ENCODE measurements at places on chromosomes 12 and 14.

DNA sequence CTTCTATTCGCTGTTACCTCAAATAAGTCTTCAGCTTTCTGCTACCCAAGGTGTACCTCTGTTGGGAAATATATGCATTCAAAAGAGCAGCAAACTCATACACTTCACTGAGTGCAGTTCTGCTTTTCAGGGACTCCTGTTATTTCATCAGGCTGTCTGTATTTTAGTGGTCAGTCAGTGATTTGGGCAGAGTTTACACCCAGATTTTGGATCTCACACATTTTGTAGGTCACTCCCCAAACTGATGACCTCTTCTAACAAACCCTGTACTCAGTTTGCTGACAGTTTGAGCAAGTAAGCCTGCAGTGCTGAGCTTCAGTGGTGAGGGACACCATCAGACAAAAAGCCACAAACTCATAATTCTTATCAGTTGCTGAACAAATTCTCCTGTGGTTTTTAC lies 8.2 kb upstream of the WASHC4 start:
- DNase-seq, result no peak

- no peak for DNase-seq
These were observed 5.5 kb downstream of the MYO1A start for GRCh38 chr12:57044468-57044867.

DNA sequence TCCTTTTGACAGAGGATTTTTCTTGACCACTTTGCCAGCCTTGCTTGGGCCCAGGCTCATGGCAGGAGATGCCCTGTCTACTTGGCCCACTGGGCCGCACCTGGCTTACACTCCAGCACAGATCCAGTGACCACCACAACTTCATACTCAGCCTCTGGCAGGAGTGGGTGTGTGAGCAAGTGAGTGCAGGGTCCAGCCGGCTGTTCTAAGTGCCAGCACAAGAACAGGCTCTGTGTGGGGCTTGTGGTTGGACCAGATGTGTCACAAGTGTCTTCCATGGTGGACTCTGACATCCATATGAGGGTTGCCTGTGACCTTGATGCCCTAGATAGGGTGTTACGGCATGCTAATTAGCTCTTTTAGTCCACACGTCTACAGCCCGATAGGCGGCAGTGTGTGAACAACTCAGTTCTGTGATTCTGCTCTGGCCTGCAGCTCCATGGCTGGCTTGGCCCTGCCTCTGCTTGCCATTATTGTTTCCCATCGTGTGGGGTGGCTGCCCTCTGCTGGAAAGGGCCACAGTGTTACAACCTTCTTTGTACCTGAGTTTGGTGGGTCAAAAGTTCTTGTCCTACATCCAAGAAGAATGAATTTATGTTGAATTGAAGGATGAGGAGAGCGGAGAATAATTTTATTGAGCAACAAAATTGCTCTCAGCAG lies 1089.1 kb downstream of the SLC6A15 start:
- DNase-seq, result peak; percentile 22

GRCh38 chr12:810116-810515 lies 57.7 kb downstream of the WNK1 start:
- DNase-seq, result no peak

GRCh38 chr14:104937161-104937560 lies 12.5 kb downstream of the PLD4 start:
- no peak for DNase-seq

DNA sequence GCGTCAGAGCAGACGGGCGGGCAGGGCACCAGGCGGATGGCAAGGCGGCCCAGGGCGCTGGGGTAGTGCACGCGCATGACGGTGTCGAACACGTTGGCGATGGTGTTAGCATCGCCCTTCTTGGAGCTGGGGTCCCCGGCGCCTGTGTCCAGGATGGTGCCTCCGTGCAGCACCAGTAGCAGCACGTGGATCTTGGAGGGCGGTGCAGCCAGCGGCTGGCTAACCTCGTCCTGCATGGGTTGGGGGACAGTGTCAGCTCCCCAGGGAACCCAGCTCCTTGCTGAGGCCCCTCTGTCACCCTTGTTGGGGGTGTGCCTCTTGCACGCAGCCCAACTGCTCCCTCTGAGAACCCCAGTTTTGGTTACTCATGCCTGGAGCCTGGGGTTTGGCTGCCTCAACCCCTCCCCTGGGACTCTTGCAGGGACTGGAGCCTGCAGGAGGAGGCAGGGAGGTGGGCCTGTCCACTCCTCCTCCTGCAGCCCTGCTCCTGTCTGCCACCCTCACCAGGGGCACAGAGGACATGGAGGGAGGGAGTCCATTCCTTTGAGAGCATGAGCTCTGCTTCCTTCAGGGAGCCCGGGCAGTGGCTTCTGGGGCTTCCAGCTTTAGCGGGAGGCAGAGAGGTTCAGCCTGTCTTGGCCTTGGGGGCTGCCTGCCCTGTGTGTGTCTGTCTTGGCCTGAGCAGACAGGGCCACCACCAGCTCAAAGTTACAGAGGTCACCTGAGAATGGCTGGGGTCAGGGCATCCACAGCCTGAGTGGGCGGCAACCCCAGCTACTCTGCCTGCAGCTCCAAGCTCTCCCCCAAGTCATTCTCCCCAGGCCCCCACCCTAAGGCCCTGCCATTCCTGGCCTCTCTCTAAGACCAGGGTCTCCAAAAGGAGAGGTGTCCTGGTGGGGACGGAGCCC lies 17.1 kb downstream of the ARL6IP4 start:
- DNase-seq, result no peak

GRCh38 chr14:47189911-47190484 lies 485.4 kb downstream of the MDGA2 start:
- no peak for DNase-seq

GRCh38 chr12:12717586-12718380 lies 615 bp downstream of the CDKN1B start:
- DNase-seq, result no peak

DNA sequence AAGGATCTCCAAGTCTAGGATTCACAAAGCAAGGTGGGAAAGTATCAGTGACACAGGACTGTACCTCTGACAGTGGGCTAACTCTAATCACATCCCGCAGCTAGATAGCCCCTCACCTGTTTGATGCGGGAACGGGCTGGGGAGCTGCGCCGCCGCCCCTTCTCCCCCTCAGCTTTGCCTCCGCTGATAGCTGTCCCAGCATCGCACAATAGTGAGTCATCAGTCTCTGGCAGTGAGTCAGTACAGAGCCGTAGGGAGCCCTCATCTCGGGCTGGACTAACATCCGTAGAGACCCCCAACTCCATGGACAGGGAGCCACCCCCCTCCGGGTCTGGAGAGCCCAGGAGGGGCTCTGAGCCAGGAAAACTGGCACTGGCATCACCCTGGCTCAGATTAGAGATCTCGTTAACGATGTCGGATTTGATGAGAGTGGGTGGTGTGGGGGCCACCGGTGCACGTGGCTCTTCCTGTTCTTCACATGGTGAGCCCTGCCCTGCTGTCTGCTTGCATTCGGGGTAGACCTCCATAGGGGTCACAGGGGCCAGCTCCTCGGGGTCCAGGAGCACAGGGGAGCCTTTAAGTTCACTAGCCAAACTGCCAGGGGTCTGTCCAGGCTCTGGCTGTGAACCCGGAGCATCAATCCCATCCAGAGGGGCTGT lies 10.9 kb downstream of the KMT2D start:
- no peak for DNase-seq

- no peak for DNase-seq
These were observed 24.7 kb downstream of the NCKAP1L start for GRCh38 chr12:54522243-54522642.

DNA sequence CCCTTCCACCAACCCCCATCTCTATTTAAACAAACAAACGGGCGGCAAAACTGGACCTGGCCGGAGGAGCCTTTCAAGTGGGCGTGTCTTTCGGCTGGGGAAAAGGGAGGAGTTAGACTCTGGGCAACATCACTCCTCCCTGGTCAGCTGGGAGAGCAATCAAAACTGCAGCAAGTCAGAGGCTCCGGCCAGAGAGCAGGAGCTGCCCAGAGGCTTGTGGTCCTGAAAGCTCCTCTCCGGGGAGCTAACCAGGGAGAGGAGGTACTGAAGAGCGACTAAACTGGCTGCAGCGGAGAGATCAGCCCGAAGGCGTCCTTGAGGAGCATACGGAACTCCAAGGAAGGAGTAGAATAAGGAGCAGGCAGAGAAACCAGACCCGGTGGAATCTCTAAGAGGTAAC lies at the start of gene NEUROD4:
TSS of gene NEUROD4 (plus strand) at position 191 of the 400 bp plus-strand sequence. CDS start 6,466 bp downstream, outside the sequence.
- DNase-seq, result peak; percentile 86

DNA sequence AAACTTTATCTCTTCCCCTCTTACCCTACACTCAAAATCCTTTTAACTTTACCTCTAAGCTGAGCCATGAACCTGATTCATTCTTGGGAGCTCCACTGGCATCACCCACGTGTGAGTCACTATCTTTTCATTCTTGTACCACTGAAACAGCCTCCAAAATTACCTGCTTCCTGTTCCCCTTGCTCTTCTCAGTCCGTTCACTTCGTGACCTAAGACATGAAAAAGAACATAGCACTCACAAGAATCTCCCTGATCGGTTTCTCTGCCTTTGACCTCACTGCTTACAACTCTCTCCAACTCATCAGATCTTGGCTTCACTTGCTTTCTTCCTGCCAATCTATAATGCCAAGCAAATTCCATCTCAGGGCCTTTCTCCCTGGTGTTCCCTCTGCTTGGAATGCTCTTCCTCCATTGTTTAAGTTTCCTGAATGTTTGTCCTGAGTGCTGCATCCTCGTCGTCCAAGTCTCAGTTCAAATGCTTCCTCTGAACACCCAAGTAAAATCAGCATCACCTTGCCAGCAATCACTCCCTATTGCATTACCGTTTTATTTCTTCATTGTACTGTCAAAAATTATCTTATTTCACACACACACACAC lies 9.2 kb downstream of the GLIPR1 start:
- no peak for DNase-seq

DNA sequence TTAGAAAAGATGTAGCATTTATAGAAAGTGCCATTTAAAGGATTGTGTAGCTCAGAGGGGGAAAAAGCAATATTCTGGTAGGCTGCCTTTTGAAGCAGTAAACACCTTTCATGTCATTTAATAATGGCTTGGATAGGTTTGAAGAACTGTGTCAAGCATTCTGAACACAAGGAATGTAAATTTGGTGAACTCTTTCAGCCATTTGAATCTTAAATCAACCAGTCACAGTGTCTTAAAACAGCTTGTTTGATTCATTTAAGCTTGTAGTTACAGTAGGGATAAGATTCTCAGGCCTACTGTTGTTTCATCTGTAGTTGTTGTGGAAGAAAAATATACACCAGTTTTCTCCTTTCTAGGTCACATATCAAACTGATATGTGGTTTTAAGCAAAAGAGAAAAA lies 299.4 kb upstream of the NOVA1 start:
- DNase-seq, result no peak

DNA sequence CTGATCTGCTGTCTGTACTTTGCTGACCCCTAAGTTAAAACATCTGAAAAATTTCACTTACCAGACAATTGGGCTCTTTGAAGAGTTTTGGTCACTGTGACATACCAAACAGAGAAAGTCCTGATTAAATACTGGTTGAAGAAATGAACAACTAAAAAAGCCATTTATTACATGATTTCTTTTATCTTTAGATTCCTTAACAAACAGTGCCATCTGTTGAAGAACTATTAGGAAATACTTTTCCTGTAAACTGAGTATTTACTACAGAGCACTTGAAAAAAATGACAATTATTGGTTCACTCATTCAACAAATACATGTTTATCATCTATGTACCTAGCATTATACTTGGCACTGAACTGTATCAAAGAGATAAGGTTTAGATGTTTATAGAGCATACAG lies 6.5 kb upstream of the WASHC4 start:
- DNase-seq, result no peak

- peak; percentile 45 for DNase-seq
These were observed 70.6 kb downstream of the TMEM132C start for GRCh38 chr12:128337431-128338170.

DNA sequence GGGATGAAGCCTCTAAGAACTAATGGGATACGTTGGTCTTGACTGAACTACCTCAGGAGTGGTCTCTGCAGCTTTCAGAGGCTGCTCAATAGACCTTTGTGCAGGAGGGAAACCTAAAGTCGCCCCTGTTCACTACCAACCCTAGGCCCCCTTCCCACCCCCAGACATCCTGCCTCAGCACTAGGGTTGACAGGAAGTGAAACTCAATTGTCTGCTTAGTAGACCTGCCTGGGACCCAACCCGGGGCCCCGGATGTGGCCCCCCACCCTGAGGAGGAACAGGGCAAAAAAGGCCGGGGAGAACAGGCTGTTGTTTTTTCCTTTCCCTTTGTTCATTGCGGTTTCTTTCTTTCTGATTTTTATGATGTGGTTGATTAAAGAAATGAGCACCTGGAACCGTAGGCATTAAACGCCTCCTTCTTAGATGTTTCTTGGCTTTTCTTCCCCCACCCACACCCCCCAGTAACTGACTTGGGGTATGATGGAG lies 1.6 kb upstream of the DGKA start:
- DNase-seq, result no peak
